ENCODE measurements at places on chromosomes 7 and 10.

- no peak for DNase-seq
Observed at GRCh38 chr7:100489824-100490223, 6.1 kb downstream of the NYAP1 start.

GRCh38 chr7:23759671-23760391 is 49.8 kb downstream of the STK31 start:
- DNase-seq = no peak

DNA sequence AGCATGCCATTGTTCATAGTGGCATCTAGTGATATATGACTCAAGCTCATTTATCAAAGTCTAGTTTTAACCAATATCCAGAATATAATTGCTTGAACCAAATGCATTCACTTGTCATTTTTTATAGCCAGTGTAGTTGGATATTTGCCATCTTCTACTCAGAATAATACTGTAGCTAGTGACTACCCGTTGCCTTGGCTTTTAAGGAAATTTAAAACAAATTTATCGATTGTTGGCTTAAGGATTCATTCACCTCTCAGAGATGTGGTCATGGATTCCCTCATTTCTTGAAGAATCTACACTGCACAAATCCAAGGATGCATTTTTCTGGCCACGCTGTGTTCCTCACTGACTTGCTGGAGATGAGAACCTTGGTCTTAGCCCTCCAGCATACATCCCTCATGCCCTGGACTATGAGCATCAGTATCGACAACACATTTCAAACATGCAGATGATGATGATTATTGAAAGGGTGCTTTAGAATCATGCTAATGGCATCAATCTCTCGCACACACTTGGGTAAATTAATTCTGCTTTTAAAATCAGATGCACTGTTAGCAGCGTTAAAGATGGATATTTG is 8.8 kb downstream of the ARID5B start:
- DNase-seq = no peak

GRCh38 chr10:7945034-7945433 is 109.5 kb upstream of the GATA3 start:
- no peak for DNase-seq

DNA sequence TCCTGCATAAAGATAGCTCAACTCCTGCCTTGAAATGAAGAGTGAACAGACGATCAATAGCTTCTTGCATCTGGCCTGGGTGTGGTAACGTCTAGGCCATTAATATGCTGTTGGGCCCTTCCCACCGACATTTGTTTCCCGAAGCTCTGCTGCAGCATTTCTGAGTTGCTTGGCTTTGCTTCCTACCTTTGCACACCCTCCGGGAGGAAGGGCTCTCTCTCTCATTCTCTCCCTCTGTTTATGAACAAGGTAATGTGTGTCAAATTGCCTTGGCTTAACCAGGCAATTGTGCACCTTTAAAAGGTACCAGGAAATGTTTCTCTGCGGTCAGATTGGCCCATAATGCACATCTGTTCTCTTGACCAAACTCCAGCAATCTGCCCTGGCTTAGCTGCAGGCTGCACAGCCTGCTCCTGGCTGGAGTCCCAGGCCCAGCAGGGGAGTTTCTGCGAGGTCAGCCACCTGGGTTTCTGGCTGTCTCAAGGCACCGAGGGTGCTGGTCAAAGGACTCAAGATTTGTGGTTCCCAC is 223.7 kb downstream of the SNX10 start:
- DNase-seq = no peak

All from activated CD4-positive, alpha-beta T cell treated with anti-CD3 and anti-CD28 coated beads for 24 hours (primary cell).